ENCODE measurements at places on chromosomes 3 and 15. TPM values are rescaled to one million over a fixed set of nuclear protein-coding genes. Genes with fewer than 3 reads are reported as not detected.

BUB1B gene
- 44.4 TPM for total RNA-seq

DNA sequence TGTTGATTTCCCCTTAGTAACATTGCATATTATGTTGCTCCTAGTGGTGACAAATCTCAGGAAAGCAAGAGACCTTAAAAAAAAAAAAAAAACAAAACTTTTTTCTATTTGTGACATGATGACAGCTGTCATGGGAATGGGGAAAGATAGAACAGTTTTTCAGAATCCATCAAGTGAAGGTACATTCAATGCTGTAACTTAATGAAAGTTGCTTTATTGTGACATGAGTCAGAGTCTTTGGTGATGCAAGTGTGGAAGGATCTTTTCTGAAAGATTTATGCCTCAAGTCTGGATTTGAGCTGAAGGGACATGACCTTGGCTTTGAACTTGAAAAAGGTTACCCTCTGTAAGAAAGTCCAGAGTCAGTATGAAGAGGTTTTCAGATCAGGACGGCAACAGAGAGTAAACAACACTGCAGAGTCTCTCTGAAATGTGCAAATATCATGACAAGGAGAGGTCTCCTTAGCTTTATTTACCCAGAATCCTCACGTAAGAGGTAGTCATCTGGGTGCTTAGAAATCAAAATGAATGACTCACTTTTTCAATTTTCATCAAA lies 424.7 kb downstream of the CNTN4 start:
- DNase-seq = no peak

TRIP4 gene
- total RNA-seq = 26.2 TPM

GRCh38 chr3:47741925-47742324 lies 39.8 kb downstream of the SMARCC1 start:
- DNase-seq = no peak

HESX1 gene
- 0.44 TPM for total RNA-seq

GRCh38 chr3:58719684-58720083 lies 53.1 kb upstream of the FAM3D start:
- no peak for DNase-seq

- no peak for DNase-seq
Measured at GRCh38 chr3:98655666-98656065, 62.3 kb upstream of the CPOX start.

DNA sequence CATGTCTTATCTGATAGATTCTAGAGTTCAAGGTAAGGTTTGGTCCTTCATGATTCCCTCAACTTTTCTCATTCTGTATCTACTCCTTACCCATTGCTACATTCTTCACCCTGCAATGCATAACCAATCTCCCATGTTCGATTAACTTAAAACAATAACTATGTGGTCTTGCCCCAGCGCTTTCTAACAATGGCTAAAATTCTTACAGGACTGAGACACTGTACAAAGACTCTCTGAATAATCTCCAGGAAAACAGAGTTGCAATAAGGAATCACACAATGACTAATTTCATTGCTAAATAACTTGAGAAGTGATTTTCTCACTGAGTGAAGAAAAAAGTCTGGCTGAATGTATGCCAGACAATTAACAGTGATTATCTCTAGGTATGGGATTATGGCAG lies 69.6 kb upstream of the FAM174B start:
- no peak for DNase-seq

DNA sequence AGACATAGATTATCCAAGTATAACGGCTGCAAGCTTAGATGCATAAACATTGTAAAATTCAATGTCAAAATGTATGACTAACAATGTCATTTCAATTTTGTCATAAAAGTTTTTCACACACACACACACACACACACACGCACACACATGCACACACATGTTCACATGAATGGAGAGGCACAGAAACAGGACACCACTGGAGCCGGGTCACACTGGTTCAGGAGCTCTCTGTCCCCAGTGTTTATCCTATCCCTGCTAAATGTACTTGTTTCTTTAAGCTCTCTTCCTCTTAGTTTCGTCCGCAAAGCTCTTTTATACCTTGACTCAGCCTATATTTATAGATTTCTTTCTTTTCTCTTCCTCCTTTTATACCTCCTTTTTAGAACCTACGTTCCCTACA lies 249.9 kb downstream of the CADPS start:
- DNase-seq = no peak

PLSCR1 gene
- 19.1 TPM for total RNA-seq

DNA sequence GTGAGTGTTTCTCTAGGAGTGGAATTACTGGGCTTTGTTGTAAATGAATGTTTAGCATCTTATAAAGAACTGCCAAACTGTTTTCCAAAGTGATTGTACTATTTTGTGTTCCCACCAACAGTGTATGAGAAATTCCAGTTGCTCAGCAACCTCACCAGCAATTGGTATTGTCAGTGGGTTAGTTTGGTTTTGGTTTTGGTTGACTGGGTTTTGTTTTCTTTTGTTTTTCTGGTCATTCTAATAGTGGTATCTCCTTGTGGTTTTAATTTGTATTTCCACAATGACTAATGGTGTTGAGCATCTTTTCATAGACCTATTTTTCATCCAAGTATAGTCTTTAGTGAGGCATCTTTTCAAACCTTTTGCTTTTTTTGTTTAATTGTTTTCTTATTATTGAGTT lies 27.1 kb downstream of the FILIP1L start:
- DNase-seq = no peak

A4GNT gene
- not detected for total RNA-seq

RCCD1 gene
- total RNA-seq = 20.9 TPM

GRCh38 chr3:100850701-100851100 lies 141.4 kb downstream of the TFG start:
- DNase-seq = no peak

Data from CD8-positive, alpha-beta memory T cell (primary cell).